Stimulated activated CD4-positive, alpha-beta T cell treated with anti-CD3 and anti-CD28 coated beads, Interleukin-2, amount 100 ng/mL, for 24 hours (primary cell): ENCODE measurements at places on chromosomes 3 and 15.
A peak's percentile ranks its signal among the peaks of the same experiment; 100 is the strongest.

- DNase-seq = no peak
Observed at GRCh38 chr3:150393745-150394144, 14.4 kb upstream of the TSC22D2 start.

- DNase-seq = no peak
Observed at GRCh38 chr3:56119575-56120349, 348.5 kb downstream of the ERC2 start.

- no peak for DNase-seq
Observed at GRCh38 chr3:129312671-129313414, 34.2 kb downstream of the HMCES start.

- DNase-seq = no peak
Observed at GRCh38 chr3:127819656-127820055, 2.7 kb downstream of the MGLL start.

- no peak for DNase-seq
Observed at GRCh38 chr3:59793976-59794375, 744.2 kb upstream of the CFAP20DC start.

- DNase-seq = no peak
Observed at GRCh38 chr3:45181496-45181895, 35.3 kb upstream of the CDCP1 start.

- DNase-seq = no peak
Observed at GRCh38 chr15:48375767-48376166, 44.5 kb downstream of the DUT start.

DNA sequence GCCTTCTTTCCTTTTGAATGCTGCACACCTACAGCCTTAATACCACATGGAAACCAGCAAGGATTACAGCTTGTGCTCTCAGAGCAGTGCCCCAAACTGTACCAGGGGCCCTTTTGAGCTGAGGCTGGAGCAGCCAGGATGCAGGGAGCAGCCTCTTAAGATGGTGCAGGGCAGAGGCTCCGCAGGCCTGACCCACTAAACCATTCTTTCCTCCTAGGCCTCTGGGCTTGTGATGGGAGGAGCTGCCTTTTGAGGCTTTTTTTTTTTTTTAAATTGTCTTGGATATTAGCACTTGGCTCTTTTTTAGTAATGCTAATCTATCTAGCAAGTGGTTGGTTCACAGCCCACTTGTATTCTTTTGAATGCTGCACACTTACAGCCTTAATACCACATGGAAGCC lies 37.7 kb downstream of the PFN2 start:
- DNase-seq = no peak

DNA sequence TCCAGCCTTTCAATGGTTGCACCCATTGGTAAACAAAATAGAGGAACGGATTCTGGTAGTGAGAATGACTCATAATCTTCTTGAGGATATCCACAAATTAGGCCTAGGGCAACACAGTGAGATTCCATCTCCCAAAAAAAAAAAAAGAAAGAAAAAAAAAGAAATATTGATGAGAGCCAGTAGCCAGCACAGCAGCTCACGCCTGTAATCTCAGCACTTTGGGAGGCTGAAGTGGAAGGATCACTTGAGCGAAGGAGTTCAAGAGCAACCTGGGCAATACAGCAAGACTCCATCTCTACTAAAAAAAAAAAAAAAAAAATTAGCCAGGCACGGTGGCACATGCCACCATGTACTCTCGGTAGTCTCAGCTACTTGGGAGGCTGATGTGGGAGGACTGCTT lies 51.9 kb downstream of the DENND4A start:
- DNase-seq = no peak

- DNase-seq = no peak
Observed at GRCh38 chr15:90413411-90414379, 25.7 kb downstream of the IQGAP1 start.

GRCh38 chr3:112061152-112061551 lies 25.0 kb upstream of the C3orf52 start:
- DNase-seq = no peak

- DNase-seq = no peak
Observed at GRCh38 chr3:49263159-49263889, 13.7 kb downstream of the C3orf62 start.

DNA sequence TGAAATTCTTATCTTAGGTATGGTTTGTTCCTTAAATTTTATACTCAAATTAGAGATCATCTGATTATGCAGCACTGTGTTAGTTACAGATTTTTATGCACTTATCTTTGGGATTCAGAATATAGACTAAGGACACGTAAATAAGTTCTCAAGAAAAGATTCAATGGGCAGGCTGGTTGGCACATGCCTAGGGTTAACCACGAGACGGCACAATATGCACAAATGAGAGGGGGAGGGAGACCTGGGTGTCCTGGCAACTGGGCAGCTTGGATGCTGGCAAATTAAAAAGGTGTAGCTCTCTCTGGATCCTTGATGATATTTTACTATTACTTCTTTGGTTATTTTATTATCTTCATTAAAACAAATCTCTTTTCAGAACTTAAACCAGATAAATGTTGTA lies 672 bp downstream of the AADAC start:
- DNase-seq = no peak

DNA sequence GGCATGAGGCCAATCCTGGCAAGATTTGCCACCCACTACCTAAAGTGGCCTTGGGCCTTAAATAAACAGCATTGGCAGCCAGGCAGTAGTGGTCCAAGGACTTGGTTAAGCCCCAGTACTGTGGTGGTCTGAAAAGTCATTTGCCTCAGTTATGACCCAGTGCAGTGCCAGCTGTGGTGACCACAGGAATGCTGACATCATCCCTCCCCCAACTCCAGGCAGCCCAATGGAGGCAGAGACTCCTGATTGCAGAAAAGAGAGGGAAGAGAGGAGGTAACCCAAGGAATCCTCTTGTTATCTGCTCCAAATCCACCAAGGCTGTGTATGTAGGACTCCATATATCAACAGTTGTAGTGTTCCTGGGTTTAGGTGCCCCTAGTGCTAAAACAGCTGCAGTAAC lies 883.6 kb downstream of the SQOR start:
- DNase-seq = no peak

DNA sequence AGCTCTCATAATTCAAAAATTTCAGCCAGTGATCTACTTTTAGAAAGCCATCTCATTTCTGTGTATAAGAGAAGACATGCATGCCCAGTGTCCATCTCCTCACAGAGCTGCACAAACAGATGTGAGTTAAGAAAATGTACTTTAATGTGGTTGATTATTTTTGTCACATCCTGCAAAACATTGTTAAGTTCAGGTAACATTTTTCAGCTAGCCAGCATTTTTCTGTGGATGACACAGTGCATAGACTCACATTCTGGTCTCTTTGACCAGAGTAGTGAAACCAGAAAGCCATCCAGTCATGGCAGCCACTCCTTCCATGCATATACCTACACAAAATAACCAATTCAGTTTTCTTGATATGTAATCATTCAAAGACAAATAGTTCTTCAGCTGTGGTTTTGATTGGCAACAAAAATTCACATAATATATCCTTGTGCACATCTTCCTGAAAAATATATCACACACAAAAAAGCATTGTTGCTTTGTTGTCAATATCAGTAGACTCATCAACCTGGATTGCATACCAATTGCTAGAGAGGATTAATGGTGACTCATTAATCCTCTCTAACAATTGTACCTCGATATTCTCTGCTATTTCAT lies 2.1 kb upstream of the PLSCR1 start:
- no peak for DNase-seq

DNA sequence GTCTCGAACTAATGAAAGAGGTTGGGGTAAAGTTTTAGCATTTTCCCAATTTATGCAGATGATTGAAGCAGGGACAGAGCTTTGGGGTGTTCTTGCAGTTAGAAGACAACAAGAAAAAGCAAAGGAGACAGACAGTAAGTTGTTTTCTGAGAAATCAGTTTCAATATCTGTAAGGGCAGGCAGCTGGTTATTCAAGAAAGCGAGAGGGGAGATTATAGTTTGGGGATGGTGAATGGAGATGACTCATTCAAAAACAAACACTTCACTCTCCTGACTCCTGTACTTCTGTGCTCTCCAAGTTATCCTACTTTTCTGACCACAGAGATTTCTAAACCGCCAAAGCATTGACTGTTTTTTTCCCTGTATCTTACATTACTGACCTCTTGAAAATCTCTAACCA lies 352.0 kb downstream of the GAP43 start:
- DNase-seq = no peak

DNA sequence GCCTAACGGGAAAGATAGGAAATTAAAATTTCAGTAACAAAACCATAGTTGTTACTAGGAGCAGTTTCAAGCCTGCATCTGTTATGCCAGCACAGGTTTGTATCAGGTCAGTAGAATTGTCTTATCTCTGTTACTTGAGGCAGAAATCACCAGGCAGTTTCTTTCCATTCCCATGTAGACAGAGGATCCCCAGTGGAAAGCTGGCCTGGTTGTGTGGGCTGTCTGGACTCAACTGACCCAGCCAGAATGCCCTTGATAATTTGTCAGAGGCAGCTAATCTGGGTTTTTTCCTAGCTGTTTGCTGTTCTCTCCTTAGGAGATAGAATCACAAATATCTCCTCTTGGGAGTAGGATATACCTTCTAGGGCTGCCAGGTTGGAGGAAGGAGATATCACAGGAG lies 1044.7 kb downstream of the IGSF11 start:
- DNase-seq = no peak

DNA sequence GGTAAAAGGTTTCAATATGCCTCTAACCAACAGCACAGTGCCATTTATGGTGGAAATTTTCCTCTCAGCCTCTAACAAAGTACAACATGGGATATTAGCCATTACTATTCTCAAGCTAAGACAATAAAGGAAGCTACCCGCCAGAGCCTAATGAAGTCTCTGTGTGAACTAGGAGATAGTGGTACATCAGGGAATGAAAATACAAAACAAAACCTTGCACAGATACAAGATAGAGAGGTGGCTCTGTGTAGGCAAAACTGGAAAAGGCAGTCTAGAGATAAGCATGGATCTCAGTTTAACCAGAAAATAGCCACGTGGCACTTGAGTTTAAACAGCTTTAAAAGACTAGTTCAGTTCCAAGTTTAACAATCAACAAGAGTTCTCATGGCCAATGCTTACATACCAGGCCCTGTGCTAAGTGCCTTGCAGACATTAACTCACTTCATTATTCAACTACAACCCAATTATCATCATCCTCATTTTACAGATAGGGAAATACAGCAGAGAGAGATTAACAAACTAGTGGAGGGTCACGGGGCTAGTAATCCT lies 279.3 kb downstream of the IGSF11 start:
- DNase-seq = no peak

- DNase-seq = no peak
Observed at GRCh38 chr15:22960126-22960525, 20.0 kb downstream of the CYFIP1 start.

GRCh38 chr3:42096796-42097565 lies 5.8 kb downstream of the TRAK1 start:
- peak; percentile 27 for DNase-seq

- no peak for DNase-seq
Observed at GRCh38 chr3:195258449-195259153, 12.4 kb downstream of the XXYLT1 start.

DNA sequence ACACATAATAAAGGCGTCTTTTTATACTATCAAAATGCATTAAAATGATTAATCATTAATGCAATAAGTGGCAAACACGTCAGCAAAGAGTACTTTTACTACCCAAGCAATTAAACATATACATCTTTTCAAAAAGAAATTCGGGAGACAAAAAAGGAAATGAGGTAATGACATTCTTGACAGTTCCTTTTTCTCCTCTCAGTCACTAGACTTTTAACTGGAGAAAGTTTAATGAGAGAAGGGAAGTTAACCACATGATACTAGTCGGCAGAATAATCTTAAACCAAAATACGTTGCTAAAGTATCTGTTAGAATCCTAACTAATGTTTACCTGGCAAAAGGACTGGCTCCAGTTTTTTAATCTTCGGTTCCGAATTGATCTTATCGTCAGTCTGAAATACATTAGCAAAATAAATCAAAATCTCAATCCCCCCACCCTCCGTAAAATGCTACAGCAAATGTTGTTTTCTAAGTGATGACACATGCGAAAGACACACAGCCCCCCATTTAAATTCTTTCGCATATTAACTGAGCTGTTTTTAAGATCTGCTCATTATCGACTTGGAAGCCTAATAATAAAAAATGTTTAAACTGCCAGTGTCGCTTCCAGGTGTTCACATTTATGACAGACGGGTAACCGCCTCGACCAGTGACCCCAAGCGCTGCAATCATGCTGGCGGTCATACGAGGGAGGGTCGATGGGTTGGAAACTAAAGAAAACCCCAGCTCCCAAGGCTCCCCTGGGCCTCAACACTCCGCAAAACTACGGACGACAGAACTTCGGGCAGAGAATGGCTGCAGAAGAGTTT lies 778 bp downstream of the MTMR10 start:
- DNase-seq = no peak
